Natural killer cell treated with Interleukin-12 subunit alpha and Interleukin-12 subunit beta and Interleukin-15 and Interleukin-18, amount 100 ng/mL, for 72 hours (primary cell): ENCODE measurements at places on chromosomes 4 and X. TPM values are rescaled to one million over a fixed set of nuclear protein-coding genes. Genes with fewer than 3 reads are reported as not detected.

GRCh38 chr4:2831611-2832308 lies 11.9 kb upstream of the ADD1 start:
- no peak for DNase-seq

DNA sequence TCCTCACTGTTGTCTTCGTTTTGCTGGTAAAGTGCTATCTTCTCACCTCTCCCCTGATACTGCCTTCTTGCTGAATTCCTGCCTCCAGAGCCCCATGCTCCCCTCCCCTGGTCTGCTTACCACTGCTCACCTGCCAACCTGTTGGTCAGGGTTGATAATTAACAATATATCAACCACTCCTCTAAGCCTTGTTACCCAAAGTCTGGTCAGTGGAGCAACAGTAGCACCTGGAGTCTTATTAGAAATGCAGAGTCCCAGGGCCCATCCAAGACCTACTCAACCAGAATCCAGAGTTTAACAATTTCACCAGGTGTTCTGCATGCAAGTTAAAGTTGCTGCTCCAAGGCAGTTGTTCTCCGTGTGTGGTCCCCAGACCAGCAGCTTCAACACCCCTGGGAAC lies 55.0 kb downstream of the EFNB1 start:
- no peak for DNase-seq

DNA sequence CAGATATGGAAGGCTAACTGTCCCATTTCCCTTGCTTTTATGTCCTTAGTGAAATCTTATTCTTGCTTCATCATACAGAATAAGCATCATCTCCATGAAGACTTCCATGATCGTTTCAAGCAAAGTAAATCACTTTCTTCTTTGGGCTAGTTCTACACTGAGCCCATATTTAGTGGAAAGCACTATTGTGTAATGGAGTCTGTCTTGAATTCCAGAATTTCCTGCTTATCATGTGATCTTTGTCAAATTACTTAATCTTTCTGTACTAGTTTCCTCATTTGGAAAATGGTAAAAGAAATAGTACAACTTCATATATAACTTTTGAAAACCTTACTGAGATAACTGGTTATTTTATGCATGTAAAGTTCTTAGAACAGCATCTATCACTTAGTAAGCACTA lies 7.6 kb downstream of the ANAPC10 start:
- no peak for DNase-seq

- no peak for DNase-seq
Observed at GRCh38 chrX:2708592-2709188, 17.6 kb downstream of the CD99 start.

The EMD gene
- 61.9 TPM for total RNA-seq

The ENPP6 gene
- total RNA-seq = 1.4 TPM

The IGSF1 gene
- not detected for total RNA-seq
